ENCODE measurements at places on chromosomes 11 and 22.

DNA sequence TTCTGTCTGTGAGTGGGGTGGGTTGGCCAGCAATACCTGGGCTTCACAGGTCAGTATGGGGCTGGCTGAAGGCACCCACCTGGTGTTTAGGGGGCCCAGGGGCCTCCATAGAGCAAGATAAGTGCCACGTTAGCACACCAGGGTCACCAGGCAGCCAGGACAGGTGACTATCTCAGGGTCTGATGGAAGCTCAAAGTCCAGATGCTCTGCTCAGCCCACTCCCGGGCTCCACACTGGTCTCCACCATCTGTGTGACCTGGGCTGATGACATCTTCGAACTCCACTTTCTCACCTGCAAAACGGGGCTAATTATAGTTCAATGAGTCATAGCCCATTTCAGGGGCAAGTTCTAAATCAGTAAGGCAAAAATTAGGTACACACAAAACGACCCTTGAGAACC lies 39.4 kb upstream of the PRDM11 start:
- no peak for DNase-seq

GRCh38 chr22:48742191-48742555 lies 1085.5 kb downstream of the BRD1 start:
- DNase-seq, result no peak

DNA sequence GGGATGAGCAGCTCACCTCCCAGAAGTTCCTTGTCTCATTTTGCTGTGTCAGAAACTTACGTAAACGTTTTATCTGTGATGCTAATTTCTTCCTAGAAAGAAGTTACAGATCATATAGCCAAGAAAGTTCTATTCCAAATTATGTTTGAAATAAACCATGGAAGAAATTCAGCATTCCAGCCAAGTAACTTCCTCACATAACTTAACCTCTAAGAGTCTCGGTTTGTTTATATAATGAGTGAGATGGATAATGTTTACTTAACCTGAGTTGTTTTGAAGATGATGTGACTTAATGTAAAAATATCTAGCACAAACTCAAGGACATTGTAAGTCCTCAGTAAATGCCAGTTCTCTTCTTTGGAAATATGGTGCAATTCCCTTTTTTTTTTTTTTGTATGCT lies 8.9 kb upstream of the MUC15 start:
- DNase-seq, result no peak

GRCh38 chr11:127710831-127711230 lies 710.3 kb upstream of the KIRREL3 start:
- no peak for DNase-seq

GRCh38 chr22:50613291-50613981 lies 12.8 kb downstream of the MAPK8IP2 start:
- no peak for DNase-seq

Measured in anterior cingulate cortex (tissue), 58 donors.